ENCODE measurements at places on chromosomes 3 and 15.

- no peak for DNase-seq
Measured at GRCh38 chr15:59998305-59998949, 5.7 kb upstream of the FOXB1 start.

DNA sequence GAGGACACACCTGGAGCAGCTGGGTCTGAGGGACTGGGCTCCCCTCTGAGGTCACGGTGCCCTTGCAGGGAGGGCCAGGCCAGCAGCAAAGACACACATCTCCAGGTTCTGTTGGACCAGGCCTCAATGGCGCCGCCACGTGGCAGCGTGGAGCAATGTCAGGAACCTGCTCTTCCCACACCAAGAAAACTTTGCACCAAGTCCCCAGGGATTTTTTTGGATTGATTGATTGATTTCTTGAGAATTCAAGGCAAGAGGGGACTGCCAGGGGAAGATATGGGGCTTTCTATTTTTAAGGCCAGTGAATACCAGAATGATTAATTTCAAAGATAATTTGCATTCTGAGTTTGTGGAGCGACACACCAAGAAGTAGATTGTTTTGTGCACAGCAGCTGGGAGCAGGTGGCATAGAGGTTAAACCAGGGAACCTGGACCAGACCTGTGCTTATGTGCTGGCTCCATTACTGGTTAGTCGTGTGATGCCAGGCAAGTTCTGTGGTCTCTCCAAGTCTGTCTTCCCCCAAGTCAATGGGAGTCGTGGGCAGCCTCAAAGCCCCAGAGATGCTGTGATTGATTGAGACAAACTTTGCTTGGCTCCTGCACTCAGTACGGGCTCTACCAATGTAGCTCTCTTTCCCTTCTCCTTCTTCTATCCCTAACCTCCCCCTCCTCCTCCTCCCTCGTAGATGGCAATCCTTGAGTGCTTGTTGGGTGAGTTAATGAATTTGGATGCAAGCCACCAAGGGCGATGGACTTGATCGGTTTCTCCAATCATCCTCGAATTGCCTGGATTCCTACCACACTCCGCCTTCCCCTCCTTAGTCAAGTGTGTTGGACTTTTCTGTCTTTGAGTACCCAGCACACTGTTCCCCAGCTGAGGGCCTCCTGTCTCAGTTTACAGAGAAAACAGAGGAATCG lies 96.2 kb upstream of the TRPM1 start:
- no peak for DNase-seq

- no peak for DNase-seq
Measured at GRCh38 chr3:153567011-153567410, 405.0 kb downstream of the RAP2B start.

- peak; percentile 84 for DNase-seq
Measured at GRCh38 chr3:157436583-157437291, at the start of gene PTX3. Gene PTX3 (plus strand): TSS chr3:157436850. CDS start chr3:157436934, 84 bp downstream.

DNA sequence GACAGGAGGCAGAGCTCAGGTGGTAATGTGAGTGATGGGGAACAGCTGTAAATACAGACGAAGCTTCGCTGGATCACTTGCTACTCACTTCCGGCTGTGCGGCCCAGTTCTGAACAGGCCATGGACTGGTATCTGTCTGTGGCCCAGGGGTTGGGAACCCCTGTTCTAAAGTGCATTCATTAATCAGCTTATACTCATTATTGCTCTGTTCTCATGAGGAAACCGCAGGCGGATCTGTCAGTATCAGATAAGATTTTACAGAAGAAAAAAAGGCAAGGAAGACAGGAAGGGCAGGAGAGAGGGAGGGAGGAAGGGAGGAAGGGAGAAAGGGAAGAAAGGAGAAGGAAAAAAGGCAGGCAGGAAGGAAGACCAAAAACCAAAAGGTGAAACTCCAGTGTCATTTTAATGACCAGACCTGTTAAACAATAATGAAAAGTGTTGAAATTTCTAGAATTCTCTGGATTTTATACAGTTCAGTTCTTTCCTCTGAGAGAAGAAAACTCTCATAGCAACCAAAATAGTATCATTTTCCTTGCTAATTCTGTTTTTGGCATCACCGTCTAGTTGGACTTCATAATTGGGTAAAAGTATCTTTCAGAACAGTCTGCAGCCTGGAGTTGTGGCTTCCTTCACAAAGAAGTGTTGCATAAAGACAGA lies 128.0 kb upstream of the PROK2 start:
- no peak for DNase-seq

GRCh38 chr15:91603384-91604080 lies 250.0 kb upstream of the SLCO3A1 start:
- no peak for DNase-seq

GRCh38 chr3:17399586-17399985 lies 342.8 kb downstream of the TBC1D5 start:
- DNase-seq, result no peak

GRCh38 chr15:90271459-90272166 lies 6.1 kb downstream of the NGRN start:
- no peak for DNase-seq

GRCh38 chr3:194561306-194561974 lies 71.8 kb downstream of the TMEM44 start:
- no peak for DNase-seq

DNA sequence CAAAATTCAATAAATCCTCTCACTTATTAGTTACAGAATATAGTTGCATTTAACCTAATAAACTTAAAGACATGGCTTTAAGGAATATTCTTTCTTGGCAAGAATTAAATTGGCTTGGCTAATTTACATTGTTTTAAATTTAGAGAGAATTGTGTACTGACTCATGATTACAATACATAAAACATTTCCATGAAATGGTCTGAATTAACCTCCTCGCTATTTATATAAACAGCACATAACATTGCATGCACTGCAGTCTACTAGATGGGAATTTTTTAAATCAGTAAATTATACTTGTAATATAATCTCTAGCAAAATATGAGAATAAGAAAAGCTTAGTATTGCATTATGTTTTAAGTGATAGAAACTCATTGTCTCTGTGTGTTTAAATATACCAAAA lies 268.9 kb downstream of the SHOX2 start:
- no peak for DNase-seq

GRCh38 chr15:81744364-81744763 lies 301.5 kb downstream of the MEX3B start:
- DNase-seq, result no peak

DNA sequence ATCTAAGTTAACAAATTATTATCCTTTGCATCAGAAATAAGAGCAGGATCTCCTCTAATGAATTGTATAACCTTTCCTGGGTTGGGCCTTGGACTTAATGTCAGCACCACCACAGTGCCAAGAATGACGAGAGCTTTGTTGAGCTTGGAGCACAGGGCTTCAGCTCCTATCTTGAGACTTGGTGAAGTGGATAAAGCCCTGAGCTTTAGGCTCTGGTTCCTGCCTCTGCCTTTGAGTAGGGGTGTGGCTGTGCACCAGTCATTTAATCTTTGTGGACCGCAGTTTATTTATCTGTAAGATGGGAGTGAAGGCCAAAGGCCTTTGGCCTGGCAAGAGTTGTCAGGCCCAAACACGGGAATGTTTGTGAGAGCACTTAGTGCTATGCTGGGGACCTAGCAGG lies 162.2 kb downstream of the VGLL4 start:
- no peak for DNase-seq

- DNase-seq, result no peak
Measured at GRCh38 chr3:25971736-25972135, 181.8 kb downstream of the OXSM start.

DNA sequence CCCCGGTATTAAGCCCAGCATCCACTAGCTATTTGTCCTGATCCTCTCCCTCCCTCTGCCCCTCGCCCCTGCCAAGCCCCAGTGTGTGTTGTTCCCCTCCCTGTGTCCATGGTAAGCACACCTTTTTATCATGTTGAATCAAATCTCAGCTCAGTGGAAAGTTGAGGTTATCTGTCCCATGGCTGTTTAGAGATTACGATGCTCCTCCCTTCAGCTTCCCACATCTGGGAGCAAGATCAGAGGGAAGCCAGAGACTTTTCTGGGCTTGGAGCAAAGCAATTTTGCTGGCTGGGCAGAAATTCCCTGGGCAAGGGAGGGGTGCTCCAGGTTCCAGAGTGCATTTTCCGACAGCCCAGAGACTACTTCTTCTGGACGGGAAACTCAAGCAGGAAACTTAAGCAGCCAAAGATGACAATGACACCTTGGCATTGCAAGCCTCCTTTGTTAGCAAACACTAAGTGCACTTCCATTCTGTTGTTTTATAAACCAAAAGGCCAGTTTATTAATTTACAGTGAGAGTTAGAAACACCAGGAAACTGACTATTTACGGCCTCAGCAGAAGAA lies 104.5 kb downstream of the MESD start:
- no peak for DNase-seq
